ENCODE measurements at places on chromosomes 3 and 15. TPM values are rescaled to one million over a fixed set of nuclear protein-coding genes. Genes with fewer than 3 reads are reported as not detected.

PLIN1 gene
- total RNA-seq: 1.3 TPM

- DNase-seq: no peak
Observed at GRCh38 chr3:190051641-190052040, 69.1 kb downstream of the P3H2 start.

GRCh38 chr15:60656481-60656880 lies 177.5 kb upstream of the ICE2 start:
- DNase-seq: no peak

GRCh38 chr3:183529717-183530116 lies 25.8 kb downstream of the KLHL6 start:
- DNase-seq: no peak

All from uterus (tissue), 4 donors.